ENCODE measurements at places on chromosomes 7 and 10. TPM values are rescaled to one million over a fixed set of nuclear protein-coding genes. Genes with fewer than 3 reads are reported as not detected.

OGDHL gene
- total RNA-seq, result 0.30 TPM

KCNIP2 gene
- 3.7 TPM for total RNA-seq

ANKRD2 gene
- 0.35 TPM for total RNA-seq

GRID2IP gene
- 0.41 TPM for total RNA-seq

AKR1B15 gene
- not detected for total RNA-seq

ZNF365 gene
- 1.2 TPM for total RNA-seq

HYAL4 gene
- total RNA-seq, result not detected

AEBP1 gene
- 82.5 TPM for total RNA-seq

CARD11 gene
- total RNA-seq, result 5.7 TPM

FAM25A gene
- total RNA-seq, result not detected

STEAP1B gene
- total RNA-seq, result 1.5 TPM

FAM25G gene
- total RNA-seq, result not detected

HSPA12A gene
- total RNA-seq, result 8.8 TPM

CYP3A7 gene
- total RNA-seq, result 0.21 TPM

WIPF3 gene
- 0.95 TPM for total RNA-seq

ODAD2 gene
- 4.5 TPM for total RNA-seq

NAMPT gene
- total RNA-seq, result 177 TPM

VWA2 gene
- 10.6 TPM for total RNA-seq

LLCFC1 gene
- total RNA-seq, result not detected

TACR2 gene
- 1.2 TPM for total RNA-seq

Data from lower lobe of right lung (tissue), 2 donors.